ENCODE measurements at places on chromosomes 7 and 10. TPM values are rescaled to one million over a fixed set of nuclear protein-coding genes. Genes with fewer than 3 reads are reported as not detected.

DNA sequence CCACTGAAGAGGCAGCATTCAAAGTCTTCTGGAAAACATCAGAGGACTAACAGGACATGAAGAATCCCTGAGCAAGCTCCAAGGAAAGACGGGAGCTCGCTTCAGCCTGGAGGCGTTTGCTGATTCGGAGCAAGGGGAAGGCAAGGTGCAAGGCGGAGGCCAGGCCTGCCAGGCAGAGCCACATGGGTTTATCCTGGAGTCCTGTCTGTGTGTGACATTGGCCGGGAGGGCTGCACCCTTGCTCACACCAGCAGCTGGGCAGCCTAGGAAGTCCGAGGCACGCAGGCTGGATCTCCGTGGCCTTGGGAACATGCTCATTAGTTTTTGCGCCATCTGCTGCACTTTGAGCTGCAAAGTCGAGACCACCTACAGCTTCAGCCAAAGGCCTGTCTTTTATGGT lies 22.3 kb upstream of the LARP4B start:
- no peak for DNase-seq
- no peaks in the 10 kb centered on the region for H3K4me1 ChIP-seq
- no peaks in the 10 kb centered on the region for H3K36me3 ChIP-seq
- H3K27me3 ChIP-seq = no peaks in the 10 kb centered on the region

GRCh38 chr10:120342115-120342714 lies 114.8 kb upstream of the PLPP4 start:
- no peaks in the 10 kb centered on the region for H3K4me1 ChIP-seq
- no peak for DNase-seq
- H3K27me3 ChIP-seq = no peaks in the 10 kb centered on the region
- H3K4me3 ChIP-seq = no peak overlapping the region
- H3K36me3 ChIP-seq = no peaks in the 10 kb centered on the region

NUTM2D gene
- 2.0 TPM for total RNA-seq

GRCh38 chr10:93515071-93516005 lies 18.9 kb downstream of the CEP55 start:
- DNase-seq = no peak
- H3K27ac ChIP-seq = peak overlapping the region; percentile 60
- no peaks in the 10 kb centered on the region for H3K4me1 ChIP-seq
- H3K4me3 ChIP-seq = no peak overlapping the region
- H3K27me3 ChIP-seq = no peaks in the 10 kb centered on the region

- H3K27ac ChIP-seq = no peak overlapping the region
- H3K4me1 ChIP-seq = peaks cover 38% of the 10 kb centered on the region
- DNase-seq = no peak
- no peaks in the 10 kb centered on the region for H3K36me3 ChIP-seq
- peak overlapping the region; percentile 72 for H3K4me3 ChIP-seq
Measured at GRCh38 chr7:27095050-27095896, 527 bp downstream of the HOXA1 start.

PSD gene
- total RNA-seq = 24.6 TPM

CBLL1 gene
- total RNA-seq = 29.4 TPM

- DNase-seq = peak; percentile 64
- H3K36me3 ChIP-seq = peaks cover 5% of the 10 kb centered on the region
- peak overlapping the region; percentile 49 for H3K4me3 ChIP-seq
- H3K27ac ChIP-seq = peak overlapping the region; percentile 86
Measured at GRCh38 chr7:150451097-150451793, 815 bp downstream of the GIMAP8 start.

TLL2 gene
- 0.58 TPM for total RNA-seq
